ENCODE measurements at places on chromosomes 7 and 10.

DNA sequence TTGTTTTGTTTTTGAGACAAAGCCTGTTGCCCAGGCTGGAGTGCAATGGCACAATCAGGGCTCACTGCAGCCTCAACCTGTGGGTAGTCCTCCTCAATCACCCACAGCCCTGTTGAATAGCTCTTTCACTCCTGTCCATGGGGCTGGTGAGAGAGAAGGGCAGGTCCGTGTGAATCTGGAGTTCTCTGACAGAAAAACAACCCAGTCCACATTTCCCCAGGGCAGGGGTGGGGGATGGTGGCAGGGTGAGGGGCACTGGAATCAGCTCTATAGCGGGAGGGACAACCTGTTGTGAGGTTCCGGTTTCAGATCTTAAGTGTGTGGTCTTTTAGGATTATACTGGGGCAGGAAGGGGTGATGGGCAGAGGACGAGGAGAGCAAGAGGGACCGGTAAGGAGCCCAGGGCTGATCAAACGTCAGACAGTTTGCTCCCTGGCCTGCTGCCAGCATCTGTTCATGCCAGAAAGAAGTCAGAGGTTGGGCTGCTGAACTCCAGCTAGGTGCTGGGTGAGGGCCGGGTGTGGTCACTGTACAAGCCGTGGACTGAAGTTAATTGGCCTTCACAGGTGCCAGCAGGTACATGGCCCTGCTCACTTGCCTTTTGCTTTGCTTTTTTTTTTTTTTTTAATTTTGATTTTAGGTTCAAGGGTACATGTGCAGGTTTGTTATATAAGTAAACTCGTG is 33.2 kb upstream of the MKRN1 start:
- DNase-seq, result no peak

- peak; percentile 19 for DNase-seq
These were observed 16.2 kb upstream of the PAX2 start for GRCh38 chr10:100728928-100729861.

DNA sequence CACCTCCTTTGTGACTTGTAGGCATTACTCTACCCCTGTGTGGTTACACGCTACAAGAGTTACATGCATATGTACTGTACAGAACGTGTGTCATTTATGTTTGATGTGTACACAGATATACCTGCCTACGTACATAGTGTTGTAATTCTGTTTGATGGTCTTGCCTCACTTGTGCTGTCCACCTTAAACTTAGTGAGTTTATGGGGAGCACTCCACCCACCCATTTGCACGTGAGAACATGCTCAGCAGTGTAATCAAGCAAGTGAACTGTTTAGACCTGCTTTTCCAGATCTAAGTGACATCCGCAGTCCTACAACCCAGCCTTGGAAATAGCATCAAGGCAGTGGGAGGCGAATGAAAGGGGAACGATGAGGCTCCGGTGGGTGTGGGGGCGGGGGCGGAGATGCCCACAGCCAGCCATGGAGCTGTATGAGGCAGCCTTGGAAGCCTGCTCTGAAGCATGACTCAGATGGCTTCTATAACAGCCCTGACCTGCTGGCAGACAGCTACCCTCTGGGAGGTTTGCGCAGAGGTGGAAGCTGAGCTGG is 52.1 kb downstream of the SUFU start:
- DNase-seq, result no peak

GRCh38 chr7:87624628-87625027 is 3.6 kb upstream of the RUNDC3B start:
- DNase-seq, result no peak

DNA sequence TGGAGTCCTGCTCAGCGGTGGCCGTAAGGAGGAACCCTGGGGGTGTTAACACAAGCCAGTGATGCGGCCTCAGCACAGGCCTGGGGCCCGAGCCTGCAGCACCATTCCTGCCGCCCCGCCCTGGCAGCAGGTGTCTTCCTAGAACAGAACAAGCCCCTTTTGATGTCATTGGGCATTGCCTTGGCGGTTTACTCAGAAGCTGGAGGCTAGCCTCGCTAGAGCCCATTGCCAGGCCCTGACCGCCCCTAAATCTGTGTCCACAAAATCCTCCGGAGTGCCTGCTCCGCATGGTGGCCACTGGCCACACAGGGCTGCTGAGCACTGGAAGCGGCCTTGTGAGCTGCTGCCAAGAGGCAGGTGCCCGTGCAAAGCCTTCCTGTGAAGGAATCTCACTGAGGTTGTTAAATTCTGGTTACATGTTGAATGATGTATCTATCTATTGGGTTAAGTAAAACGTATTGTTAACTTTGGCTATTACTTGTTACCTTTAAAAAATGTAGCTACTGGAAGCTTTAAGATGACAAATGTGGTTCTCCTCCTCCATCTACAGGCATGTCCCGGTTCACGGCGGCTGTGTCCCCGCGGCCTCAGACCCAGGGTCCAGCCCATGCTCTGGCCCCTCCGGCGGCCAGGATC is 1.2 kb upstream of the INPP5A start:
- DNase-seq, result no peak

GRCh38 chr7:117061751-117062150 is 108.5 kb downstream of the ST7 start:
- DNase-seq, result no peak

- DNase-seq, result no peak
These were observed at the start of gene ZNF804B for GRCh38 chr7:88759230-88760135. Gene ZNF804B, plus strand, starts transcription at chr7:88759700. Its CDS starts 277 bp downstream, at chr7:88759977.

- DNase-seq, result peak; percentile 71
These were observed 718 bp upstream of the UMAD1 start for GRCh38 chr7:7639847-7640220.

GRCh38 chr10:14543046-14543903 is 212.6 kb upstream of the FRMD4A start:
- peak; percentile 69 for DNase-seq
